ENCODE measurements at places on chromosomes 5 and 9.

DNA sequence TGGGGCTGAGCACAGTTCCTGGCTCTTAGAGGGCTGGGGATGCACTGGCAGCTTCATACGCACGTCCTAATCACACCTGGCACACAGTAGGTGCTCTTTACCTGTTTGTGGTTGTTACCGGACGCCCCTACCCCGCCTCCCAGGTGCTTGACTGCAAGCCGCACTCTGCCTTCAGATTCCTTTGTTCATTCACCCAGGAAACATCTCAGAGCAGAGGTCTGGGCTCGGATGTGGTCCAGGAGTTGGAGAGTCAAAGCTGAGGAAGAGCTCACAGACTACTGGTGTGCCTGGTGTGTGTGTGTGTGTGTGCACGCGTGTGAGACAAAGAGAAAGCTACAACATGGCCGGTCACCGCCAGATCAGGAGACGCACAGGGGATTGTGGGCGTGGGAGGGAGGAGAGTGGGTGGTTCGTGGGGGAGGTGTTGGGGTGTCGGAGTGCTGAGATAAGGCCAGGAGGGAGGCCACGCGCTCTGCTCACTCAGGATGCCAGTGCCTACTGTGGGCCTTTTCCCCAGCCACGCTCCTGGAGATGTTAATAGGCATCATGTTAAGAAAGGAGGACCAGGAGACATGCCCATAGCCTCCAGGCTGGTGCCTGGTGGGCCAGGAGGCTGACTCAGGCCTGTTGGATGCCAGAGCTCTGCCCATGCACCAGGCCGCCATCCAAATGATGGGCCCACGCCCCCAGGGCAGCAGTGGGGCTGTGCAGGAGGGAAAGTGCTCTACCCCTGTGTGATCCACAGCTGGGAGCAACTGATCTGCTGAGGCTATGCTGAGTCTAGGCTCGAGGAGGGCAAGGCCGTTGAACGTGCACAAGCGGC lies 39.9 kb downstream of the CRB2 start:
- DNase-seq, result no peak

DNA sequence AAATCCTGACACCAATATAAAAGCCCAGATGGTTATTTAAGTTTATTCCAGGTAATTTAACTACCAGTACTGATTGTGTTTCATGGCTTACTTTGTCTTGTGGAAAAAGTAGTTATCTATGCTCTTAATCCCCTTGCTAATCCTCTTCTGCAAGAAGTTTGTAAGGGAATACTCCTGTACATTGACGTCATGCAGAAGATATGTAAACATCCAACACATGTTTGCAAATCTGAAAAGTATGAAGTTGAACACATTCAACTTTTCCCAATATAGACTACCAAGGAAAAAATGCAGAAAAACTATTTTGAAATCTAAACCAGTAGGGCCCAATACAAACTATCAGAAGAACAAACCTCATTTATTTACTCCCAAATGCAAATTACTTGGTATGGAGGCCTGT lies 56.3 kb upstream of the ELL2 start:
- DNase-seq, result no peak

DNA sequence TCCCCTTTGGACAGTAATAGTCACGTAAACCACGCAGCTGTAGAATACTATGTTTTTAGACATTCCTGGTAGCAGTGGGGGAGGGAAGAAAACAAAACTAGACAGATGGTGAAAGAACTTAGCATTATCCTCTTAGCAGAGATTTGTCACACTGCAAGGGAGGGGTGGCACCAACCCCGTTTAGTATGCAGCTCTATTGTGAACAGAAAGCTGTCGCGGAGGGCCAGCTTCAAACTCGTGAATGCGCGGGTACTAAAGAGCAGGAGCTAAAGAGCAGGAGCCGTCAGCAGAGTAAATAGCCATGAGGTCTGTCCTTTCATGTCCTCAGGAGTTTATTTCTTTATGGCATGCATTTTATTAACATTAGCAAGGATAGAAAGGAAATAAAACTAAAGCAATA lies 141.9 kb upstream of the SLC12A2 start:
- DNase-seq, result no peak

DNA sequence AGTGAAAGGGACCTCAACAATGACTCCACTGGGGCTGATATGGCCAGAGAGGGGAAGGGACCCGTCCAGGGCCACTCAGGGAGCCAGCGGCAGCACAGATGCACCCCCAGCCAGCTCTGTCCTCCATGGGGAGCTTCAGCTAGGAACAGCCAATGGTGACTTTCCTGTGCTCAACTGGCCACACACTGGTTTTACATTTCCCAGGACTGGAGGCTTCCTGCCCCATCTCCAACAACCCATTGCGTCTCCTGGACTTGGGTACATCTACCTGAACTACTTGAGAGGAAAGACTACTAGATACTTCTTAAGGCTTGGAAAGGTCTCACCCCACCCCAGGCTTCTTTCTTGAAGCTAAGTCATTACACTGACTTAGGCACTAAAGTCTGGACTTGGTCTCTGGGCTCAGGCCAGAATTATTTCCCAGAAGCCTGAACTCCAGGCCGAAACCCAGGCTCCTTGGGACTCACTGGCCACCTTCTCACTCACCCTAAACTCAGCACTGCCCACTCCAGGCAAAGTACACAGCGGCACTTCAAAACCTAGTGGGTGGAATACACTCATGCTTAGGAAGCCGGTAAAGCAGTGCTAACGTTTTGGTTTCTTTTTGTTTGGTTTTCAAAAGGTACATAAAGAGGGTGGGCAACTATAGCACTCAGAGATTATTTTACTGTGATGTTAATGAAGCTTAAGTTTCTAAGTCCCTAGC lies 1.5 kb downstream of the IGFBPL1 start:
- DNase-seq, result no peak

- DNase-seq, result no peak
These were observed 37.2 kb upstream of the SMIM32 start for GRCh38 chr5:136230176-136230575.

DNA sequence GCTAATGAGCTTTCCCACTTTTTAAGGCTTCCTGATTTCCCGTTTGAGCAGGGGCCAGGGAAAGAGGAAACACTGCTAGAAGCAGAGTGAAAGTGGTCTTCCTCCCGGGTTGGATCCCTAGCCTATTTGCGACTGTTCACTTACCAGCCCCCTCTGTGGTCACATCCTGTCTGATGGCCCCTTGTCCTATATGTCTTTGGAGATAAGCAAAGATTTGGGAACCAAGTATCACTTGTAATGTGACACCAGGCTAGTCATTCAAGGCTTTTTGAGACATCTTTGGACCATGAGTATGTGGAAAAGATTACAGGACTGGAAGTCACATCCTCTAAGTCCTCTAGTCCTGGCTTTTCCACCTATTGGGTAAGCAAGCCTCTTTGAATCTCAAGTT lies 6.1 kb downstream of the DNAJB5 start:
- no peak for DNase-seq

- DNase-seq, result no peak
These were observed 335.4 kb downstream of the MSX2 start for GRCh38 chr5:175059687-175060211.

Data from activated T-helper 1 cell treated with Interleukin-2 at 50 U/mL for 16 hours (primary cell).